ENCODE measurements at places on chromosomes 12 and 14.

DNA sequence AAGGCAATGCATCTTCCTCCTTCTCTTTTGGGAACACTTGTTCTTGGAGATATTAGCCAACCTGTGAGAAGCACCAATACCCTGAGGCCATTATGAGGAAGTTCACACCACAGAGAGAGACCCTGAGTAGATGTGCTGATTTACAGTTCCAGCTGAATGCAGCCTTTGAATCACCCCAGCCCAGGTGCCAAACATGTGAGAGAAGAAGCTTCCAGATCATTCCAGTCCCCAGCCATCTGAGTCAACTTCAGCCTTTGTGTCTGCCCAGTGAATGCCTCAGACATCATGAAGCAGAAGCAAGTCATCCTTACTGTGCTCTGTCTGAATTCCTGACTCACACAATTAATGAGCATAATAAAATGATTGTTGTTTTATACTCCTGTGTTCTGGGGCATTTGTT, 25.1 kb downstream of the C12orf42 start:
- H3K27ac ChIP-seq: no peak overlapping the region
- H3K36me3 ChIP-seq: no peaks in the 10 kb centered on the region
- no peak overlapping the region for H3K4me3 ChIP-seq
- DNase-seq: no peak
- H3K4me1 ChIP-seq: peaks cover 2% of the 10 kb centered on the region

- no peak overlapping the region for H3K4me3 ChIP-seq
- H3K36me3 ChIP-seq: no peaks in the 10 kb centered on the region
- no peak overlapping the region for H3K27ac ChIP-seq
- H3K4me1 ChIP-seq: no peaks in the 10 kb centered on the region
- H3K27me3 ChIP-seq: no peaks in the 10 kb centered on the region
These were observed 217.9 kb upstream of the BTG1 start for GRCh38 chr12:92363295-92364146.

- DNase-seq: no peak
- no peaks in the 10 kb centered on the region for H3K36me3 ChIP-seq
- H3K27me3 ChIP-seq: no peaks in the 10 kb centered on the region
- H3K27ac ChIP-seq: no peak overlapping the region
- H3K4me1 ChIP-seq: no peaks in the 10 kb centered on the region
These were observed 43.2 kb downstream of the HSD17B6 start for GRCh38 chr12:56806303-56806702.

DNA sequence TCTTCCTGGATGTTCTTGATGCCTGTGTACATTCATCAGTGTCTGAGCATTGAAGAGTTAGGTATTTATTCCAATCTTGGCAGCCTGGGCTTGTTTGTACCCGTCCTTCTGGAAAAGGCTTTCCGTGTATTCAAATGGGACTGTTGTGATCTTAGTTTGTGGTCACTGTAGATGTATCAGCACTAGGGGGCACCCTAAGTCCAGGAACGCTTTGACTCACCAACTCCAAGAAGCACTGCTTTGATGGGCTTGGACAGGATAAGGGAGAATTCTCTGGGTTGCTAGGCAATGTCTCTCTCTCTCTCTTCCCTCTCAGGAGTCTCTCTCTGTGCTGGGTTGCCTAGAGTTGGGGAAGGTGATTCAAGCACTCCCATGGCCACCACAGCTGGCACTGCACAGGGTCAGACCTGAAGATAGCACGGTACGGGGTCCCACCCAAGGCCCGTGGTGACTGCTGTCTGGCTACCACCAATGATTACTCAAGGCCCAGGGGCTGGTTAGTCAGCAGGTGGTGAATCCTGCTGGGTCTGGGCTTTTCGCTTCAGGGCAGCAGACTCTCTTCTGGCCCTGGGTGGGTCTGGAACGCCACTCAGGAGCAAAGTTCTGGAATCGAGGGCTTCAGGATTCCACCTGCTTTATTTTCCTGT, 211.1 kb upstream of the RGS6 start:
- no peaks in the 10 kb centered on the region for H3K4me1 ChIP-seq
- H3K27me3 ChIP-seq: no peaks in the 10 kb centered on the region
- no peak overlapping the region for H3K27ac ChIP-seq
- H3K4me3 ChIP-seq: no peak overlapping the region
- DNase-seq: peak; percentile 73

GRCh38 chr14:101851736-101852405, 90.4 kb downstream of the PPP2R5C start:
- no peak overlapping the region for H3K27ac ChIP-seq
- DNase-seq: no peak
- H3K4me3 ChIP-seq: no peak overlapping the region
- no peaks in the 10 kb centered on the region for H3K4me1 ChIP-seq

DNA sequence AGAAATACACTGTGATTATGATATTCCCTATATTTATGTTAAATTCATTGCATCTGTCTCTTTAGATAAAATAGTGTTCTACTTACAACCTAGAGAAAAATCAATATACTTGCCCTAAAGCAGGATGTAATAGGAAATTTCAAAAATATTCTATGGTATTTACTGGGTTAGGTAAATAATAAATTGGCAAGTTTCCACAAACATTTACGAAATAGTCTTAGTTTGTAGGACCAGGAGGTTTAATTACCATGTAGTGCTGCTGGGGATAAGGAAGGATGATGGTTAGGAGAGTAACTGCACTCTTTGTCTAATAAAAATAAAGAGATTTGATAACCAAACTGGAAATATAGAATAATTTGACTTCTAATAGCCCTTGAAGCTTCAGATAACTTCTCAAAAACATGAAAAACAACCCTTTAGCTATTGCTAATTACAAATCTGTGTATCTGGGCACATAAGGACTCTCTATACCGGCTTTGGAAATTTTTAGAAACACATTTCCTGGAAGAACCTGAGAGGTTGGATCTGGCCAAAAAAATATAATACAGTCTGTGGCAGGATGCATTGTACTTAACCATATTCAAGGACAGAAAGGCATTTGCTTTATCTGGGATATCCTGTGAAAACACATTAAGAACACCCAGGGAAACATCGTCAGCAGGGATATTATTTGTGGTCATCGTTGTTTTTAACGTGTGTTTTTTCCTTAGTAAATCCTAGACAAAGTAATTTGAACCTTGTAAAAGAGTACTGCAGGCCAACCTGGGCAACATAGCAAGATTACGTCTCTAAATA, 36.7 kb upstream of the TMCC3 start:
- no peak overlapping the region for H3K27ac ChIP-seq
- DNase-seq: no peak
- no peak overlapping the region for H3K4me3 ChIP-seq
- no peaks in the 10 kb centered on the region for H3K4me1 ChIP-seq
- H3K36me3 ChIP-seq: no peaks in the 10 kb centered on the region

DNA sequence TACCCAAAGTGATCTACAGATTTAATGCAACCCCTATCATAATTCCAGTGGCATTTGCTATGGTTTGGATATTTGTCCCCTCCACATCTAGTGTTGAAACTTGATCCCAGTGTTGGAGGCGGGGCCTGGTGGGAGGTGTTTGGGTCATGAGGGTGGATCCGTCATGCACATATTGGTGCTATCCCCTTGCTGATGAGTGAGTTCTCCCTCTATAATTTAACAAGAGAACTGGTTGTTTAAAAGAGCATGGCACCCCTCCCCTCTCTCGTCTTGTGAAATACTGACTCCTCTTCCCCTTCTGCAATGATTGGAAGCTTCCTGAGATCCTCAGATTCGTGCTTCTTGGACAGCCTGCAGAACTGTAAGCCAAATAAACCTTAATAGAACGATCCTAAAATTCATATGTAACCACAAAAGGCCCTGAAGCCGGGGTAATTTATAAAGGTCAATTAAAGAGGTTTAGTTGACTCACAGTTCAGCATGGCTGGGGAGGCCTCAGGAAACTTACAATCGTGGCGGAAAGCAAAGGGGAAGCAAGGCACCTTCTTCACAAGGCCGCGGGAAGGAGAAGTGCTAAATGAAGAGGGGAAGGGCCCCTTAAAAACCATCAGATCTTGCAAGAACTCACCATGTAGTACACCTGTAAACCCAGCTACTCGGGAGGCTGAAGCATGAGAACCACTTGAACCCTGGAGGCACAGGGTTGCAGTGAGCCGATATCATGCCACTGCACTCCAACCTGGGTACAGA, 41.2 kb downstream of the SLC39A9 start:
- no peaks in the 10 kb centered on the region for H3K4me1 ChIP-seq
- H3K36me3 ChIP-seq: no peaks in the 10 kb centered on the region
- H3K27me3 ChIP-seq: no peaks in the 10 kb centered on the region
- no peak for DNase-seq

DNA sequence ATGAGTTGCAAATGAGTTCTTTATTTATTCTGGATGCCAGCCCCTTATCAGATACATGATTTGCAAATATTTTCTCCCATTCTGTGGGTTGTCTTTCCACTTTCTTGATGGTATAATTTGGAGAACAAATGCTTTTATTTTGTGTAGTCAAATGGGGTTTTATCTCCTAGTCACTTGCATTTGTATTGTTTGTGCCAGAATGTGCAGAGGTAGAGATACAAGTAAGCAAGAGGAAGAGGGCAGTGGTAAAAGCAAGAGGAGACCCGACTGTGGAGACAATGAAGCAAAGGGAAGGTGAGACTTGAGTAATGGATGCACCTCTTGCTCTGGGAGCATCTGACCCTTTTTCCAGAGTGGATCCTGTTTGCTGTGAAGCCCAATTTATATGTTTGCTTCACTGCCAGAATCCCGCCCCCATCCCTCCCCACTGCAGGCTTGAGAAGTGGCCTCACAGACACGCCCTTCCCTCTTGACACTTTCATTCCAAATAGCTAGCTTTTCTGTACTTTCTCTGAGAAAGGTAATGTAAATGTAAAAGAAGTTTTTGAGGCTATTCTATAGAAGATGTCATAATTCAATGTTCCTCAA, 786 bp upstream of the PFKM start:
- no peaks in the 10 kb centered on the region for H3K36me3 ChIP-seq
- no peaks in the 10 kb centered on the region for H3K27me3 ChIP-seq
- H3K4me3 ChIP-seq: no peak overlapping the region
- no peak for DNase-seq

GRCh38 chr14:69529563-69529962, 45.0 kb downstream of the PLEKHD1 start:
- H3K4me1 ChIP-seq: no peaks in the 10 kb centered on the region
- H3K36me3 ChIP-seq: no peaks in the 10 kb centered on the region
- no peak overlapping the region for H3K27ac ChIP-seq
- H3K4me3 ChIP-seq: no peak overlapping the region

- H3K4me3 ChIP-seq: no peak overlapping the region
- no peaks in the 10 kb centered on the region for H3K36me3 ChIP-seq
- H3K4me1 ChIP-seq: no peaks in the 10 kb centered on the region
- DNase-seq: no peak
- no peaks in the 10 kb centered on the region for H3K27me3 ChIP-seq
These were observed 31.6 kb upstream of the NUDT14 start for GRCh38 chr14:105212541-105213300.

DNA sequence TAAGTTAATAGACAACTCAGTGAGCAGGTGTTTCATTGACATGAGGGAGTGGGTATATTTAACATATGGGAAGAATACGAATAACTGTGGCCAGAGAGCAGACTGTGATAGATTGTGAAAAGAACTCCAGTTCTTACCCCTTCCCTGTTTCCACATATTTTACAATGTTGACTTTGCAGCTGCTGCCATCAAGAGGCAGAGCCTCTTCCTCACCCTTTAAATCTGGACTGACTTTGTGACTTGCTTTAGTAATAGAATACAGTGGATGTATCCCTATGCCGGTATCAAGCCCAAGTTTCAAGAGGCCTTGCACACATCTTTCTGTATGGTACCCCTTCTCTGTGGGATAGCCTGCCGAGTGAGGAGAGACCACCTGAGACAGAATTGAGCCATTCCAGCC, 356.7 kb downstream of the ETNK1 start:
- H3K36me3 ChIP-seq: no peaks in the 10 kb centered on the region
- no peaks in the 10 kb centered on the region for H3K4me1 ChIP-seq
- H3K27ac ChIP-seq: no peak overlapping the region
- H3K27me3 ChIP-seq: no peaks in the 10 kb centered on the region

DNA sequence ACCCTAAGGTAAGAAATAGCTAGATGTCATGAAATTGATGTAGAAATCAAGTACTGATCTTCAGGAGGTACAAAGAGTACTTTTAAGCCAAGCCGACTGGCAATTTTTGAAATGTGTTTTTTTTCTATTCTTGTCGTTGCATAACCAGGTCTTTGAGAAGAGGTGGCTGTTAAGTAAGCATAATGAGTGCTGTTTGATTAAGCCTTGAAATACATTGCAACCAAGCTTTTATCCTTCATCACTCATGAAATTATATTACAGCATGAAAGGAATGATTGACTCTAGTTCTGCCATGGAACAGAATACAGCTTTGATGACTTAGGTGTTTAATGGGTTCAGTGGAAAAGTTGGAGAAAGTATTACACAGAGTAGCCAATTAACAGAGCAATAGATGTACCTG, 1720.2 kb upstream of the SEL1L start:
- H3K36me3 ChIP-seq: no peaks in the 10 kb centered on the region
- H3K27me3 ChIP-seq: no peaks in the 10 kb centered on the region
- no peak for DNase-seq
- H3K27ac ChIP-seq: no peak overlapping the region
- H3K4me1 ChIP-seq: no peaks in the 10 kb centered on the region

DNA sequence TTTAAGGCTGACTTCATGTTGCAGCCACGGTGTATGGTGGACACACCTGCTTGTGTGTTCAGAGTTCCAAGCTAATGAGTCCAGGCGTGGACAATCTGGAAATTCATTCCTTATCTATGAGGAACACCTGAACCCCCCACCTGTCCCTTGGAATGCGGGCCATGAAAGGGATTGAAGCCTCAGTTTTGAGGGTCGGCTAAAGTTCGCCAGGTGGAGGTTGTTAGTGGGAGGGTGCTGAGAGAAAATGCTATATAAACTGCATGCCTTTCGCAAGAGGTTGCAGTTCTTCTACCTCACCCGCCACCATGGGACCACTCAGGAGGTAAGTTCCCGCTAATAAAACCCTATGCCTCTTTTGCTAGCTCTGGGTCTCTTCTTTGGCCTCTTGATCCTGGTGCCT, 348.0 kb downstream of the BCL11B start:
- peaks cover 2% of the 10 kb centered on the region for H3K4me1 ChIP-seq
- no peak for DNase-seq
- no peak overlapping the region for H3K27ac ChIP-seq
- H3K4me3 ChIP-seq: no peak overlapping the region
- no peaks in the 10 kb centered on the region for H3K27me3 ChIP-seq

DNA sequence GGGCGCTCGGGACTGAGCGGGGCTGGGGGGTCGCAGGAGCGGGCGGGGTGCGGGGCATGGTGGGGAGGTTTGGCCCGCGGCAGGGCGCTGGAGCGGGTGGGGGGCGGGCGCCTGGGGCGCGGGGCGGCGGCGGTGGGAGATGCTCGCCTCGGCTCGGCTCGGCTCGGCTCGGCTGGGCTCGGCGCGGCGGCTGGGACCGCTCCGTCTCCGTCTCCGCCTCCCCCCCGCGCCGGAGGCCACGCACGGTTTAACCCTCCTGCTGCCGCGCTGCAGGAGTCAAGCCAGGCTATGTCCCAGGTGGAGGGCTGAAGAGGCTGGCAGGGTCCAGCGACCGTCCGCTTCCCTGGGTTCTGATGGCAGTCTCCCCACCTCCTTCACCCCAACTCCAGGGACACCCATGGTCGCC, at the start of gene PIANP:
Gene PIANP, minus strand, starts transcription at position 170 of the 406 bp plus-strand sequence. CDS start 2,754 bp downstream, outside the sequence.
- H3K27ac ChIP-seq: no peak within 1 kb of the TSS
- H3K27me3 ChIP-seq: peaks cover 9% of the 10 kb centered on the region
- peaks cover 6% of the 10 kb centered on the region for H3K4me1 ChIP-seq
- H3K4me3 ChIP-seq: peak within 1 kb of the TSS; percentile 78

GRCh38 chr12:42564556-42564955, 25.0 kb downstream of the PRICKLE1 start:
- no peaks in the 10 kb centered on the region for H3K4me1 ChIP-seq
- H3K4me3 ChIP-seq: no peak overlapping the region
- no peak for DNase-seq
- no peak overlapping the region for H3K27ac ChIP-seq
- no peaks in the 10 kb centered on the region for H3K27me3 ChIP-seq

- H3K27me3 ChIP-seq: no peaks in the 10 kb centered on the region
- no peaks in the 10 kb centered on the region for H3K4me1 ChIP-seq
- no peak overlapping the region for H3K27ac ChIP-seq
- H3K4me3 ChIP-seq: no peak overlapping the region
These were observed 149.4 kb upstream of the HIF1A start for GRCh38 chr14:61545726-61546455.
